ENCODE measurements at places on chromosomes 4 and X.

GRCh38 chrX:66163447-66163846 lies 600 bp upstream of the HEPH start:
- H3K27me3 ChIP-seq: no peaks in the 10 kb centered on the region
- H3K4me1 ChIP-seq: peaks cover 6% of the 10 kb centered on the region
- no peak for DNase-seq
- no peak overlapping the region for H3K27ac ChIP-seq
- no peak overlapping the region for H3K4me3 ChIP-seq
- H3K36me3 ChIP-seq: no peaks in the 10 kb centered on the region

- H3K4me3 ChIP-seq: no peak overlapping the region
- no peaks in the 10 kb centered on the region for H3K36me3 ChIP-seq
- H3K4me1 ChIP-seq: no peaks in the 10 kb centered on the region
- DNase-seq: no peak
- no peaks in the 10 kb centered on the region for H3K27me3 ChIP-seq
Measured at GRCh38 chrX:45537936-45538335, 337.3 kb upstream of the DIPK2B start.

DNA sequence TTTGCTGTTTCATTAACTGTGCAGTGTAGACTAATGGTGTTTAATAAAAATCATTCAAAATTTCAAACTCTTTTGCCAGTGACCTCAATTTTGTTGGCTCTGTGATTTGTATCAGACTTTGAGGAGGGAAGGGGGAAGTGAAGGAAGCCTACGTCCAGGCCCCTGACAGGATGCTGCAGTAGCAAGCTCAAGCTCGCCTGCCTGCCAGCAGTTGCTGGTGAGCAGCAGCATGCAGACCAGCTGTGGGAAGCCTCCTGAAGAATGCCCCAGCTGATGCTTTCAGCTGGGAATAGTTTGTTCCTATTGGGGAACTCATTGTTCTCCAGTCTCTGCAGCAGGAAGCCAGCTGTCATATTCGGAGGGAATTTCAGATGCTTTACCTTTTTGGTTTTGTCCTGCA lies 495.2 kb downstream of the AFF2 start:
- no peak overlapping the region for H3K27ac ChIP-seq
- H3K4me1 ChIP-seq: no peaks in the 10 kb centered on the region
- no peaks in the 10 kb centered on the region for H3K27me3 ChIP-seq
- no peak overlapping the region for H3K4me3 ChIP-seq

DNA sequence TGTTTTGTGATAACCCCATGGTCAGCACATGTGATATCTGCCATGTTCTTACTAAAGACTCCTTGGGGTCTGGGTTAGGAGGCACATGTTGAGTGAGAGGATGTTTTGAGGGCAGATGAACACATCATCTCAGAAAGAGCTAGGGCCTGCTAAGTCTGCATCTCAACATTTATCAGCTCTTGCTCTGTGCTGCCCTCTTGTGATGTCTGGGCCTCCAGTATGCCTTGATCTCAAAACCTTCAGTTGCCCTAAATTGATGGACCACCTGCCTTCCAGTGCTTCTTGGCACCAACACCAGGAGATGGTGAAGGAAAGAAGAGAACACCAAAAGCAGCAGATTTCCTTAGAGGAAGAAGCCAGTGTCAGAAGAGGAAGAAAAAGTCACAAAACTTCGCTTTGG lies 22.5 kb downstream of the MID1 start:
- H3K36me3 ChIP-seq: no peaks in the 10 kb centered on the region
- no peak for DNase-seq
- H3K4me1 ChIP-seq: no peaks in the 10 kb centered on the region
- no peaks in the 10 kb centered on the region for H3K27me3 ChIP-seq

- H3K36me3 ChIP-seq: no peaks in the 10 kb centered on the region
- no peaks in the 10 kb centered on the region for H3K4me1 ChIP-seq
- H3K4me3 ChIP-seq: no peak overlapping the region
- no peak for DNase-seq
Measured at GRCh38 chrX:9942086-9942485, 25.1 kb upstream of the CLDN34 start.

DNA sequence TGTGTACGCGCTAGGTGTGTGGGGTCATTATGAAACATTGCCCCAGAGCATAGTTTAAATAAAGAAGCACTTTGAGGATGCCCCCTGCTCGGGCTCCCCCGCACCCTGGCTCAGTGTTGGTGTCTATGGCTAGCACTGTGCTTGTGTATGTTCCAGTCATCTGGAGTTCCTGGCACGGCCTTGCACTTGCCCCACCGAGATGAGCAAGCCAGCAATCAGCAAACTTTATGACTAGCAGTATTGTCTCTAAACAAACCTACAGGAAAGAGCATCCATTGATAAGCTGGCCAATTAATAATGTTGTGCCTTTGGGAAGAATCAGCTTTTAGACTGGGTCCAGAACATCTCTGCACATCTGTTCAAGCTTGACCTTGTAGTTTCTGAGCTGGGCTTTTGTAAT lies 707 bp upstream of the SHROOM4 start:
- H3K27ac ChIP-seq: peak overlapping the region; percentile 62
- DNase-seq: no peak
- H3K27me3 ChIP-seq: no peaks in the 10 kb centered on the region
- H3K36me3 ChIP-seq: no peaks in the 10 kb centered on the region
- H3K4me1 ChIP-seq: no peaks in the 10 kb centered on the region
- H3K4me3 ChIP-seq: peak overlapping the region; percentile 53

DNA sequence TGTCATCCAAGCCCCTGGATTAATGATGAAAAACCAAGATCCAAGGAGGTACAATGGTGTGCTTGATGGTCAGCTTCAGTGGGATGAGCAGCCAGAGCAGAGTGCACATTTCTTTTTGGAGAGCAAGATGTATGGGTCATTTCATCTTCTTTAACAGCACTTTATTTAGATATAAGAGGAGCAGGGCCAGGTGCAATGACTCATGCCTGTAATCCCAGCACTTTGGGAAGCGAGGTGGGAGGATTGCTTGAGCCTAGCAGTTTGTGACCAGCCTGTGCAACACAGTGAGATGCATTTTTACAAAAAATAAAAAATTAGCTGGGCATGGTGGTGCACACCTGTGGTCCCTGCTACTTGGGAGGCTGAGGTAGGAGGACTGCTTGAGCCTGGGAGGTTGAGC lies 45.3 kb upstream of the MAP3K15 start:
- no peaks in the 10 kb centered on the region for H3K4me1 ChIP-seq
- no peaks in the 10 kb centered on the region for H3K27me3 ChIP-seq
- H3K27ac ChIP-seq: no peak overlapping the region
- no peak for DNase-seq
- H3K4me3 ChIP-seq: no peak overlapping the region
- H3K36me3 ChIP-seq: no peaks in the 10 kb centered on the region

- no peaks in the 10 kb centered on the region for H3K4me1 ChIP-seq
- H3K36me3 ChIP-seq: no peaks in the 10 kb centered on the region
- H3K27me3 ChIP-seq: no peaks in the 10 kb centered on the region
Measured at GRCh38 chrX:47751670-47752069, 85.0 kb upstream of the ZNF81 start.

- no peak for DNase-seq
- H3K4me3 ChIP-seq: no peak overlapping the region
- H3K36me3 ChIP-seq: peaks cover 21% of the 10 kb centered on the region
- H3K27ac ChIP-seq: no peak overlapping the region
- H3K4me1 ChIP-seq: no peaks in the 10 kb centered on the region
Measured at GRCh38 chrX:1359477-1359873, 22.9 kb downstream of the IL3RA start.

DNA sequence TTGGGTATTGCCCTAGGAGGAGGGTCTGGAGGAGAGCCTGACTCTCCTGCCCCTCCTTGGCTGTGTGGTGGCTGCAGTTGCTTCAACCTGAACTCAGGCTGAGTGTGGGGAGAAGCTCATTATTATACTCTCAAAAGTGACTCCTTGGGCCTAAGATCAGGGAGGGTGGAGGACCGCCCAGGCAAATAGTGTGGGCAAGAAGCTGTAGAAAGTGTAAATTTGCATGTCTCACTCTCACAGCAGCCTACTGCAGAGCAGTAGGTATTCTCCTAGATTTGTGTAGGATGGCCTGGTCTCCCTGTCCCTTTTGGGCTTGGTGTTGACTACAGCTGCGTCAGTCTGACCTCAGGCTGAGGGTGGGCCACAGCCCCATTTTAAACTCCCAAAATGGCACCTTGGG lies 156.1 kb downstream of the ZNF330 start:
- no peak overlapping the region for H3K4me3 ChIP-seq
- no peaks in the 10 kb centered on the region for H3K4me1 ChIP-seq
- H3K27ac ChIP-seq: no peak overlapping the region
- DNase-seq: no peak

DNA sequence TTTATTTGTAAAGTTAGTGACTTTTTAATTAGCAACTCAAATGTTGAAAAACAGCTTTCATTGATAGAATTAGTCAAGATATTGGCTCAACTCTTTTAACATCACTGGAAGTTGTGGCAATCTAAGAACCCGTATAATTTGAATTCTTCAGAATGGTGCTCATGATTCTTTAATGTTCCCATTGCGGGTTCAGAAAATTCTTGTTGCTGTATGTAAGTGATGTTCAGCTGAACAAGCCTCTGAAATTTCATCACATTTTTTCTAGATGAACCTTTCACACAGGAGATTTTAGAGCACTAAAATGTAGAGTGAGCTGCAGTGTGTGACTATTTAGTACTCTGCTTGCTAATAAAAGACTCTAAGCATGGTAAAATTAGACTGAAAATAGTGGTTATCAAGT lies 1317.7 kb downstream of the FSTL5 start:
- H3K36me3 ChIP-seq: no peaks in the 10 kb centered on the region
- no peak for DNase-seq
- H3K27me3 ChIP-seq: no peaks in the 10 kb centered on the region
- no peaks in the 10 kb centered on the region for H3K4me1 ChIP-seq
- no peak overlapping the region for H3K4me3 ChIP-seq

GRCh38 chrX:56130031-56130430 lies 102.1 kb upstream of the KLF8 start:
- no peaks in the 10 kb centered on the region for H3K4me1 ChIP-seq
- DNase-seq: no peak
- no peak overlapping the region for H3K27ac ChIP-seq
- no peak overlapping the region for H3K4me3 ChIP-seq
- H3K27me3 ChIP-seq: no peaks in the 10 kb centered on the region

GRCh38 chrX:40262157-40263013 lies 164.6 kb upstream of the BCOR start:
- H3K27ac ChIP-seq: no peak overlapping the region
- H3K36me3 ChIP-seq: no peaks in the 10 kb centered on the region
- no peak overlapping the region for H3K4me3 ChIP-seq
- DNase-seq: no peak

- no peak overlapping the region for H3K4me3 ChIP-seq
- H3K4me1 ChIP-seq: peaks cover 5% of the 10 kb centered on the region
- H3K36me3 ChIP-seq: no peaks in the 10 kb centered on the region
- no peak for DNase-seq
Measured at GRCh38 chrX:108221301-108221864, 129.8 kb downstream of the ATG4A start.

DNA sequence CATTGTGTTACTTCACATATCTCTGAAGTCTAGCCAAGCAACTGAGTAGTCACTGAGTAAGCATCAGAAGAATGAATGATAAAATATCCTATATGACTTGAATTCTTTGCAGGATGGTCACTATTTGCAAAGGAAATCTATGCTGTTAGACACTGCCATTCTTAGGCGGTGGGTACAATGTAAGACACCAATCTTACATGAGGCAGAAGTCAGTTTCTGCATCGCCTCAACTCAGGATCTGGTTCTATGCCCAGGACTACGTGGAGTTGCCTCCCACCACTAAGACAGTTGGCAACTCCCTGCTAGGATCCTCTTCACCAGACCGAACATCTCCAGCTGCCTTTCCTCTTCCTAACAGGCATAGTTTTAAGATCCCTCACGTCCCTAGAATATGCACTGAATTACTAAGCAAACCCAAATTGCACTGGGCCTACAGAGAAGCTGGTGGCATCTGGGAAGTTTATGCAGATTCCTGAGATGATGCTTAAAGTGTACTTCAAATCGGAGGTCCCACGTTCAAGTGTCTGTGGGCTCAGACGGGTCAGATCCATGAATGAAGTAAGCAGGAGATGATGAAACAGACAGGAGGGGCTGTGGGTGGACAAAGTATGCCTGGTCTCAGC lies 45.6 kb downstream of the SEL1L3 start:
- H3K4me1 ChIP-seq: no peaks in the 10 kb centered on the region
- no peaks in the 10 kb centered on the region for H3K36me3 ChIP-seq
- no peak for DNase-seq
- no peak overlapping the region for H3K27ac ChIP-seq

DNA sequence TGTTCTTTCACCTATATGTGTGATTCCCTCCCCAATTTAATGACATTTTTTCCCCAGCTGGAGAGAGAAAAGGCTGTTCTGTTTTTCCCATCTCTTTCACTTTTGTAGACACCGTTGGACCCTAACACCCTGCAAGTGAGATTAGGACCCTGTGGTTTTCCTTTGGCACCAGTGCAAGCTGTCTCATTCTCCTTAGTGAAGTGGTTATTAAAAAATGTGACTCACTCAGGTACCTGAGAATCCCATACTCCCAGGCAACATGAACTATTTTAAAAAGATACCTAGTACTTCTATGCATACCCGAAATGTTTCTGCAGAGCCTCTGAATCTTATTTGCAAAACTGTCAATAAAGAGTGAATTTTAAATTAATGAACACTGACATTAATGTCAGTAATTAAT lies 175.7 kb upstream of the TBC1D9 start:
- H3K27me3 ChIP-seq: no peaks in the 10 kb centered on the region
- no peak overlapping the region for H3K4me3 ChIP-seq
- H3K4me1 ChIP-seq: peaks cover 5% of the 10 kb centered on the region
- no peak for DNase-seq
- no peaks in the 10 kb centered on the region for H3K36me3 ChIP-seq

DNA sequence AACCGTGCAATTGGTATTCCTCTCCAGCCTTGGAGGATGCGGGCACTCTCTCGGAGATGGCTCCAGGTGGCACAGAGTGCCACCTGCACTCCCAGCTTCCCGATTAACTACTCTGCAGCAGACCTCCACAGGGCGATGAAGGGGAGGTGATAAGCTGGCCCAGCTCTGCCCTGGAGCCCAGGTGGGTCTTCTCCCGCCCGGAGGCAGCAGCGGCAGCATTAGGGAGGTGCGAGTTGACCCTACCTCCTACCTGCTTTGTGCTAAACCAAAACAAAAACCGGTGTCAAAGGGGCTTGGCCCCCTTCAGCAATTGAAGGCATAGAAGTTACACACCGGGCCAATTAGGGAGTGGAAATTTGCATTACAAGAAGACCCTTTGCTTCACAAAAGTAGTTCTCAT lies 137.4 kb upstream of the MAMLD1 start:
- H3K4me1 ChIP-seq: no peaks in the 10 kb centered on the region
- H3K36me3 ChIP-seq: no peaks in the 10 kb centered on the region
- H3K27ac ChIP-seq: no peak overlapping the region

DNA sequence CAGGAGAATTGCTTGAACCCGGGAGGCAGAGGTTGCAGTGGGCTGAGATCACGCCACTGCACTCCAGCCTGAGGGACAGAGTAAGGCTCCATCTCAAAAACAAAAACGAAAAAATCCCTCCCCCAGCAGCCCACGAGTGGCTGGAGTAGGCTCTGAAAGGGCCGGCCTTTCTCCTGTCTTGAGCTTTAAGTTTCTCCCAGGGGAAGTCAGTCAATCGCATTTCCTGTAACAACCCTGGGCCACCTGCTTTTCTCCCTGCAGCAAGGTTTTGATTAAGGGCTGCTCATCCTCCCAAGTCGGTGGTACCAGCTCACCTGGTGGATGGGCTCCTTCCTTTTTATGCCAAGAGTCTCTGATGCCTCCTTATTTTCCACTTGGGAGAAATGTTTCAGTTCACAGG lies 2.0 kb upstream of the NYX start:
- no peaks in the 10 kb centered on the region for H3K27me3 ChIP-seq
- DNase-seq: no peak
- H3K36me3 ChIP-seq: no peaks in the 10 kb centered on the region

Data from vagina (tissue), 2 donors.